ENCODE measurements at places on chromosomes 3 and 15.

- no peak for DNase-seq
Observed at GRCh38 chr15:80536231-80536630, 132.0 kb downstream of the ARNT2 start.

GRCh38 chr3:96813134-96813819 lies 1.1 kb upstream of the EPHA6 start:
- DNase-seq: peak; percentile 50

GRCh38 chr15:59618406-59618805 lies 6.8 kb downstream of the GCNT3 start:
- DNase-seq: no peak

DNA sequence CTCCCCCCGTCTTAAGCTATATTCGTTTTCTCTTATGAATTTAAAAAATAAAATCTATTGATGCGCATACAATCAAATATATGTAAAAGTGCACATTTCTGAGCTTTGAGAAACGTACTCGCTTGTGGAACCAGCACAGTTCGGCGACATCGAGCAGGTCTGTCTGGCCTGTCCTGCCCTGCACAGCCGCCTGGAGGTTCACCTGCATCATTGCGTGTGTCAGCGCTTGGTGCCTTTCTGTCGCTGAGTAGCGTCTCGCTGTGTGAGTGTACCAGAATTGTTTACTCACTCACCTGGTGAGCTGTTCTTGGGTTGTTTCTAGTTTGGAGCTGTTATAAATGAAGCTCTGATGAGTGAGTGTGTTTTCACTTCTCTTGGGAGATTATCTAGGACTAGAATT lies 104.0 kb downstream of the VGLL4 start:
- no peak for DNase-seq

GRCh38 chr3:165254812-165255211 lies 58.6 kb upstream of the SLITRK3 start:
- no peak for DNase-seq

GRCh38 chr3:112640930-112641801 lies at the start of gene CCDC80:
TSS of gene CCDC80 (minus strand) at chr3:112641143. CDS start at chr3:112639905, 1,238 bp downstream.
- DNase-seq: no peak

GRCh38 chr15:76999996-77000395 lies 5.1 kb downstream of the PSTPIP1 start:
- DNase-seq: no peak

- DNase-seq: no peak
Observed at GRCh38 chr15:48556159-48556897, 89.2 kb downstream of the FBN1 start.

GRCh38 chr3:48528048-48528447 lies 24.1 kb upstream of the SHISA5 start:
- DNase-seq: no peak
